ENCODE measurements at places on chromosomes 11 and 22. TPM values are rescaled to one million over a fixed set of nuclear protein-coding genes. Genes with fewer than 3 reads are reported as not detected.

DNA sequence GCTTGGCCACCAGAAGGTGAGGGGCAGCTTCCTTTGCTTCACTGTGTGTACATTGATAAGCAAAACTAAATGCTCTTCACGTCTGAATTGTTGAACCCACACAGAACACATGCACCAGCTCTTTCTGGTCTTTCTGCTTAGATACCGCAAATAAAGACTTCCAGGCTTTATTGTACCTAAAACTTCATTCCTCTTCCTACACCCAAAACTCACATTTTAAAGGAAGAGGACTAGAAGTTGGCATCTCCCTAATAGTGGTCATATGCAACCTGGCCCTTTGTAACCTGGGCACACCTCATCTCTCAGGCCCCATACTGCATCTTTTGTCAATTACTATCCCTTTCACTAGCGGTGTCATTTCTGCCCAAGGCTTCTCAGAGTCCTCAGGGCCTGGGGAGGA lies 5.9 kb downstream of the SLC17A6 start:
- no peak for DNase-seq

INS gene
- not detected for total RNA-seq

DNA sequence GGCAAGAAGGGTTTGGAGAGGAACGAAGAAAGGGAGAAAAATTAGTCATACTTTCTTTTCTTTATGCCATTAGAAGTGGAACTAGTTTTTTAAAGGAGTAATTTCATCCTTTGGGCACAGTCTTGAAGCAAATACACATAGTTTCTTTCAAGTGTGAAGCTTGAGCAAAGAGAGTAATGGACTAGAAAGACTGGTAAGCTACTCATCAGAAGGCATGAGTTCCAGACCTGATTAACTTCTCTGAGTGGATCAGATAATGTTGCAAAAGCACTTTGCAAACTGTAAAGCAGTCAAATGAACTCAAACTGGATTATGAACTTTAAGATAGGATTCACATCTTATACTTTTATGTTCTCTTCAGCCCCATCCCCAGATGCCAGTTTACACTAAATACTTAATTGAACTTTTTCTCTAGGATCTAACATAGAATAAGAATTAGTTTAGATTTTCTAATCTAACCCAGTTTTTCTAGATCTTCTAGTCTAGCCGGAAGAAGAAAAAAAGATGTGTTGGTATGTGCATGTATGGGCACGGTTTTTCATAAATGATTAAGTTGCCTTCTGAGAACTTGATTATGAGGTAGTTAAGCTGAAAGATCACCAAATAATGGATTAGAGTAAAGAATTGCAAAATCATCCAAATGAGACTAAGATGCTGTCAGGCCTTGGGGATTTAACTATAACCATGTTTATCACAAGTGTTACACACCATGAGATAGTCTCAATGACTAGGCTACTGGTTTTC lies 2.5 kb downstream of the DDIAS start:
- no peak for DNase-seq

- DNase-seq, result peak; percentile 94
Observed at GRCh38 chr11:12288212-12288930, 89.0 kb upstream of the PARVA start.

GRCh38 chr11:17643506-17644405 lies 75.6 kb upstream of the MYOD1 start:
- DNase-seq, result no peak

TPBGL gene
- not detected for total RNA-seq

DNA sequence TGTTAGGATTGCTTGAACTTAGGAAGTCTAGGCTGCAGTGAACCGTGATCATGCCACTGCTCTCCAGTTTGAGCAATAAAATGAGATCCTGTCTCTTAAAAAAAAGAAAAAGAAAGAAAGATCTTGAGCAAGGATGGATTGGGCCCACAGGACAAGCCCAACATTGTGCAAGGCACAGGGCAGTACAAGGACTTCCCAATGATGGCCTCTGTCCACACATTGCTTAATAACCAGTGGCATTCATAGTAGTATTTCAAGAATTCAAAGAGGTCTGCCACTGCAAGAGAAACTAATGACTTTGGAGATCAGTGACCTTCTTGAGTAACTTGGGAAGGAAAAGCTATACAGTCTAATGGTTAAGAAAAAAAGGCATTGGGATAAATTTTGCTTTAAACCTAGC lies 44.6 kb downstream of the SEZ6L start:
- no peak for DNase-seq

- no peak for DNase-seq
Observed at GRCh38 chr11:115501893-115502589, 2.2 kb downstream of the CADM1 start.

DNA sequence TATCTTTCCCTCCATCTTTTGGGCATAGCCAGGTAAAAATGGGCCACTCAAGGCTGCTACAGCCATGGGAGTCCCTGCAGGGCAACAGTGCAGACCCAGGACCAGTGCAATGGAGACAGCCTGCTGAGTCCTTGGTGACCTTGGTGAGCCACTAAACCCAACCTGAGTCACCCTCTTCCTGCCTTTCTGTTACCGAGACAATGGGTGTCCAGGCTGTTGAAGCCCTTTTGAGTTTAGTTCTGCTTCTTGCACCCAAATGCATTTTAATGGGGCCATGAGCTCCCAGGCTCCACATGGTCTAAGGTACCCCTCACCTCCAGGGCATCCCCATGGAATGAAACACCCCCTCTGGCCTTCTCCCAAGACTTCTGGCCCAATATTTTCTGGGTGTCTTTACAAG lies 874 bp upstream of the PLAAT4 start:
- no peak for DNase-seq

DNA sequence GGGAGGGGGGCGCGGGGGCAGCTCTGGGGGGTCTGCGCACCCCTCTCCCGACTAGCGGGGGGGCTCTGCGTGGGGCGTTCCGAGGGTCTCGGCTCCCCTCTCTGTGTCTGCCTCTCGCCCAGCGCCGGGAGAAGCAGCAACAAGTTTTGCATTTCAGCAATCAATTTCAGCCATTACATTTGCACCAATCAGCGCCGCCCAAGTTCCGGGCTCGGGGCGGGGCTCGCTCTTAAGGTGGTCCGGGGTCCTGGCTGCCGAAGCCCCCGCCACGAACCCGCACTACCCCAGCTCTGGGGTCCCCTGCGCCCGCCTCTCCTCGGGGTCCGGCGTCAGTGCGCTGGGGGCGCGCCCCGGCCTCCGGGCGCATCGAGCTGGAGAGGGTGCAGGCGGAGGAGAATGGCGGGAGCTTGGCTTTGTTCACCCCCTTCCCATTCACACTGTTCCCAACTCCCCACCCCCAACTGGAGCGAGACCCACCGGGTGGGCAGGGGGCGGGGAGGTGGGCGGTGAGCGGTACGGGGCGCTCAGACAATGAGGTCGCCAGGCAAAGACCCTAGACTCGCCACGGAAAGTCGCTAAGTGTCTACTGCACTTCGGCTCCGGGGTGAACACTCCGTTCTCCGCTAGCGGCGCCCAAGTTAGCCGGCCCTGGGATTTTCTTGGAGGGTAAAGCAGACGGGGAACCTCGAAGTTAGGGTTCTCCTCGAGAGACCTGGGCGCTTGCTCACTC lies at the start of gene MN1:
MN1 (minus strand) TSS at position 141 of the 730 bp plus-strand sequence. CDS start 1,213 bp downstream, outside the sequence.
- DNase-seq, result no peak

GRCh38 chr22:27719535-27720227 lies 81.9 kb downstream of the MN1 start:
- no peak for DNase-seq

MIOX gene
- total RNA-seq, result not detected

GRCh38 chr11:61666684-61667297 lies 13.4 kb upstream of the DAGLA start:
- no peak for DNase-seq

DNA sequence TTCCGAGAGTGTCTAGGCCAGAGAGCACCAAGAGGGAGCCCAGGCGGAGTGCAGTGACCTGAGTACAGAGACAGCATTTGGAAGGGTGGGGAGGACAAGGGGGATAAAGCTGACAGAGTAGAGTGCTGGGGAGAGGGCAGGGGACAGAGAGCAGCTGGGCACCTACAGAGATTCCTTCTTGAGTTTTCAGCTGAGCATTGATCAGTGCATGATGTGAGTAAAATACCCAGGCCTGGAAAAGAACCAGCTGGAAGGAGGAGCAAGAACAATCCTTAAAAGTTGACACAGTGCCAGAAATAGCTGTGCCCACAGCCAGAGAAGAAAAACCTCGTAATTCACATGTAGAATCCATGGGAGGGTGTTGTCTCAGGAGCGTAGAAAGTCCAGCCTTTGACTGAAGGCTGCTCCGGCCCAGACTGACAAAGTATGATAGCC lies 33.9 kb upstream of the PANX2 start:
- DNase-seq, result no peak

DNA sequence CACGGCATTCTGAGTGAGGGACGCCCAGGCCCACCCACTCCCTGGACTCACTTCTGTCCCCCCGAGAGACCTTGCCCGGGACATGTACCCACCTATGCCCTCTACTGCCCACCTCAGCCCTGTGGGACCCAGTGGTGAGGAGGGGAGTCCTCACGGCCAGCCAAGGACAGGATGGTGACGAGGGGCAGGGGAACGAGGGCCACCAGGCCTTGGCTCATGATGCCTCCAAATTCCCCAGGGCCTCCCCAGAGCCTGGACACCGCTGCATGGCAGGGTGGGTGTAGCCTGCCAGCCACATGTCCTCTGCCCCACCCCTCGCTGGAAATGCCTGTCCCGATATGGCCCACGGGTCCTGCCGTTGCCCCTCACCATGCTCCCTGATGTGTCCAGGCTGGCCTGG lies 26.1 kb downstream of the TSPAN4 start:
- DNase-seq, result no peak

DNA sequence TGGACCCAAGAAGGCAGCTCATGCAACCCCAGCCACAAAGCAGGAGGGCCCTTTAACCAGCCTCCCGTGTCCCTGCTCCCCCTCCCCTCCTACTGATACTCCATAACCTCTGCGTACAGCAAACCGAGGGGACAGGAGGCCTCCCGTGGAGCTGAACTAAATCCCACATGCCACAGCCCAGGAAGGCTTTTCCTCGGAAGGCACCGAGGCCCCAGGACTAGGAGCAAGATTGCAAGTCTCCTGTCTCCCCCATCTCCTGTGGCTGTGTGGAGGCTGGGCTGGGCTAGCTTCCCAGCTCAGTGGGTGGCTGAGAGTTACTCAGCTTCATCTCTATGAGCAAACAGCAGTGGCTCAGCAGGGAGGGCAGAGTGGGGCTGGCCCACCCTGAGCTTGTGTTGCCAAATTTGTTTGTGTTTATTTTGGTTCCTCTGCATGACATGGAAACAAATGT lies 62.7 kb upstream of the NECTIN1 start:
- no peak for DNase-seq

- DNase-seq, result peak; percentile 73
Observed at GRCh38 chr11:128859563-128860441, 7.3 kb downstream of the KCNJ1 start.

MUS81 gene
- 82.0 TPM for total RNA-seq

GRCh38 chr22:47201996-47202818 lies 439.8 kb downstream of the TBC1D22A start:
- no peak for DNase-seq

- DNase-seq, result no peak
Observed at GRCh38 chr11:121587182-121587581, 134.4 kb upstream of the SORL1-AS1 start.

DNA sequence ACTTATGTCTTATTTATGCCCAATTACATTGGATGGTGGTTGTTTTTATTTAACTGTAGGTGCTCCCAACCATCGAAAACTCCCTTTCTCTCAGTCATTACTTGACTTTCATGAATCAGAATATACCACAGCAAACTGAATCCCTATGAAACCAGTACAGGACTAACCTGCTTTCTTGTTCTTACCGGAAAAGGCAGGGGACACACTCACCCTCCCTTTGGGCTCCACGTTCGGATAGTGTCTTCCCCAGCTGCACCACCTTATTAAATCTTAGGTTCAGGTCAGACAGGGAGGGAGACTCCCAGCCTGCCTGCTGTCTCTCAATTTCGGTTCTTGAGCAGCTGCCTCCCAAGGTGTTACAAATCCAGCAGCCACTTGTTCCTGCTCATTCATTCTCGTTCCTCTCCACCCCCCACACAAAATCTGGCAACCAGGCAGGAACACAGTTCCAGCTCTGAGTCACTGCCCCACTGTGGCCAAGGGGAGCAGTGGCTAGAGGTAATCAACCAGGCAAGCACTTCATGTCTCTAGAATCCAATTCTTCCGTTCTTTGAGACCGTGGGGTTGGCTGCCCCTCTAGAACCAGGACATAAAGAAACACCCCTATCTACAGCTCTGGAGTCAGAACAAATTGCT lies 133.0 kb downstream of the PLEKHA7 start:
- peak; percentile 83 for DNase-seq

MMP8 gene
- not detected for total RNA-seq

- DNase-seq, result no peak
Observed at GRCh38 chr11:59960502-59961381, 3.1 kb upstream of the OOSP4A start.

DNA sequence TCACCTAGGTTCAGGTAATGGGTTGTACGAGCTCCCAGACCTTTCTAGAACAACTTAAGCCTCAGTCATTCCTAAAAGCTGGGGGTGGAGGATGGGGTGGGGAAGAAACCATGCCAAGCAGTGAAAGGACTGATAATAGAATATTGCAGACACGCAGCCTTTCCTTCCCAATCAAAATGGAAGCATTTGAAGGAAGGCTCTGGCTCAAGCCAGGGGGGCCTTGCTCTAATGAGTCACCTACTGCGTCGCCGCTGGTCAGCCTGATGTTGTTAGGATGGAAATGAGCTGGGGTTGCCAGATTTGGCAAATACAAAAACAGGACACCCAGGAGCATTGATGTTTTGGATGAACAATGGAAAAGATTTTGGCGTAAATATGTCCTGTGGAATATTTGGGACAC lies 6.2 kb downstream of the SYT12 start:
- no peak for DNase-seq

KCNK4 gene
- total RNA-seq, result 1.2 TPM

DNA sequence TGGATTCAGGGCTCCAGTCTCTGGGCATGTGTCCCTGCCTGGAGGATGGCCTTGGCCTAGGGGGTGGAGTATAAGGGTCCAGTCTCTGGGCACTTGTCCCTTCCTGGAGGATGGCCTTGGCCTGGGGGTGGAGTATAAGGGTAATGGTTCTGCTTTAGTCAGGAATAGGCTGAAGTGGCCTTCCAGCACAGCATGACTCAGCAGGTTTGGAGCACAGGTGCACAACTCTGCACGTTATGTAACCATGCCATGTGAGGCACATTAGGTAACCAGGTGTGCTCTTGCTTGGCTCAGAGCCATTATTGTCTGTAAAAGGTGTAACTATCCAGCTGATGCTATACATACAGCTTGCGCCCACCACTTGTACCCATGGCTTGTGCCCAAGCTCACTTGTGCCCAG lies 48.4 kb upstream of the POLD3 start:
- DNase-seq, result peak; percentile 32

OR51E1 gene
- total RNA-seq, result not detected

HEPHL1 gene
- total RNA-seq, result 4.4 TPM

DNA sequence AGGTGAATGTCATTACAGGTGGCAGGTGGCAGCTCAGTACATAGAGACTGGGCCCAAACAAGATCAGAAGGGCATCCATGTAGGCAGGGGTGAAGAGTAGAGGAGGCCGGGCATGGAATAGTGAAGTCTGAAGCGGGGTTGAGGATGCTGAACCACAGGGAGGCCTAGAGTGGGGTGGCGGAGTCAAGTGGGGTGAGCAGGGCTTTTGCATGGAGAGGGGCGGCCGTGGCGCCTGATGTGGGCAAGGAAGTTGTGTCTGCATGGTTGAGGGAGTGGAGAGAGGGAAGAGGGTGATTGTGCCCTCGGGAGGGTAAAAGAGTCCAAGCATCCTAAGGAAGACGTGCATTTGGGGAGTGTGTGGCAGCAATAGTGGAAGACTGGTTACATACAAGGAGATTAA lies 14.4 kb downstream of the DDB2 start:
- no peak for DNase-seq

UPB1 gene
- not detected for total RNA-seq
